HEK293T (cell line): ENCODE measurements at places on chromosomes 7 and 10.
A peak's percentile ranks its signal among the peaks of the same experiment; 100 is the strongest.

GRCh38 chr7:13822678-13823077, 166.8 kb downstream of the ETV1 start:
- no peak for DNase-seq

GRCh38 chr10:43942096-43942850, 293.6 kb upstream of the ZNF32 start:
- DNase-seq: no peak

- DNase-seq: no peak
Measured at GRCh38 chr10:588246-589165, 101.0 kb downstream of the DIP2C start.

DNA sequence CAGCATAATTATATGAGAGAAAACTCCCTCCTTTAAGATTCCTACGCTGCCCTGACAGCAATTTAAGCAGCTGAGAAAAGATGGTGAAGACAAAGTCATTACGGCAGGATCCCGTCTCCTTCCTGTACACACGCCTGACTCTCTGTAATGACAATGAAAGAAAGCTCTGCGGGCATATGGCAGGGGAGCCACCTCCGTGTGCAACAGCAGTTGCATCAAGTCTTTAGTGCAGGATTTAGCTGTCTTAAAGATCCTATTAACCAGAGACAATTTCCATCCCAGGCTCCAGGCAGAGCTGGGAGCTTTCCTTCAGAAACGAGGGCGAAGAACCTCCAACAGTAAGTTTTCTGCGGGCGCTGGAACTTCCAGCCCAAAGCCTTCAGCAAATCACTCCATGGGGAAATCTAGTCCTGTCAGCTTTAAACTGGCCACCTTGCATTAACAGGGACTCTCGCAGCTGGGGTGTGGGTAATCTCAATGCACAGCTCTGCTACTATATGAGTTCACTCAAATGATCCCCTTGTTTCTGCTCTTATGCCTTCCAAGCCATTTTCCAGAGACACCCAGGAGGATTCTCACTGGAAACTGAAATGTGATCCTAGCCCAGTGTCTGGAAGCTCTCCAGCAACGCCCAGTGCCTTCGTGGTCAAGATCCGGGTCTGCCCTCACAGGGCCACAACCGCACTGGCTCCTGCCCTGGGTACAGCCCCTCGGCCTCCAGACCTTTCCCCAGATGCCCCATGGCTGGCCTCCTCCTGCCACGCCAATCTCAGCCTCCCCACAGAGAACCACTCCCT, 74.9 kb downstream of the CTBP2 start:
- no peak for DNase-seq

GRCh38 chr7:25389489-25390106, 161.3 kb upstream of the NPVF start:
- peak; percentile 50 for DNase-seq

GRCh38 chr10:13989616-13990015, 341.1 kb downstream of the FRMD4A start:
- no peak for DNase-seq

GRCh38 chr7:111820121-111820520, 257.8 kb upstream of the IMMP2L start:
- DNase-seq: no peak

DNA sequence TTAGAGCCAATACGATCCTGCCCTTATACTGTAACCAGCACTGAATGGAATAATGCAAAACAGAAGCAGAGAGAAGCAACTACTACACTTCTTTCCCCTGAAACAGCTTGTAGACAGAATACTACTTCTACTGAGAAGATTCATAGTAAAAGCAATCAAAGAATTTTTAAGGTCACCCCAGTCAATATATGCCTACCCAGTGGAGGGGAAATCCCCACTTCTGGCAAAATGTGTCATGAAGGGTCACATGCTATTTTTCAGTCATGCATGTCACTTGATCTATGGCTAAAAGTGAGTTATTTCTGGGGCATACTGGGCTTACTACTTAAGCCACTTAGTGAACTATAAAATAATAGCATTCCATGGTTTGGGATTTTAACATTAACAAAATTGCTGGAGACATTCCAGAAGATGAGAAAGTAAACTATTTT, 25.6 kb downstream of the IRF5 start:
- DNase-seq: no peak

- DNase-seq: no peak
Measured at GRCh38 chr7:105853931-105854419, 22.4 kb downstream of the ATXN7L1 start.

- DNase-seq: no peak
Measured at GRCh38 chr7:144519925-144520324, 116.4 kb upstream of the NOBOX start.

DNA sequence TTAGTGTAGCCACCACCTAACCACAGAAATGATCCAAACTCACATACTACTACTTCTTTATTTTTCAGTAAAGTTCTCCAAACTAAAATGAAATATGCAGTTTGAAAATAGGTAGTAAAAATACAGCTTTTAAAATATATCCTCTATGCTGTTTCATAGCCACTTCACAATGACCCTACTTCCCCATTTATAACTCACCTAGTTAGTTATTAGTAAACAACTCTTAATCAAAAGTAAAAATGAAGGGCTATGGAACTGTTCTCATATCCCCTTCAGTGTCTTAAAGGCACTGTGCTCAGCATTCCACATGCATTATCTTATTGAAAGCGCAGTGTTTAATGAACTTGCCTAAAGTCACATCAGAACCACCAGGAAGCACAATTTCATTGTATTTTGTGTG, 43.5 kb downstream of the KMT2C start:
- DNase-seq: no peak

DNA sequence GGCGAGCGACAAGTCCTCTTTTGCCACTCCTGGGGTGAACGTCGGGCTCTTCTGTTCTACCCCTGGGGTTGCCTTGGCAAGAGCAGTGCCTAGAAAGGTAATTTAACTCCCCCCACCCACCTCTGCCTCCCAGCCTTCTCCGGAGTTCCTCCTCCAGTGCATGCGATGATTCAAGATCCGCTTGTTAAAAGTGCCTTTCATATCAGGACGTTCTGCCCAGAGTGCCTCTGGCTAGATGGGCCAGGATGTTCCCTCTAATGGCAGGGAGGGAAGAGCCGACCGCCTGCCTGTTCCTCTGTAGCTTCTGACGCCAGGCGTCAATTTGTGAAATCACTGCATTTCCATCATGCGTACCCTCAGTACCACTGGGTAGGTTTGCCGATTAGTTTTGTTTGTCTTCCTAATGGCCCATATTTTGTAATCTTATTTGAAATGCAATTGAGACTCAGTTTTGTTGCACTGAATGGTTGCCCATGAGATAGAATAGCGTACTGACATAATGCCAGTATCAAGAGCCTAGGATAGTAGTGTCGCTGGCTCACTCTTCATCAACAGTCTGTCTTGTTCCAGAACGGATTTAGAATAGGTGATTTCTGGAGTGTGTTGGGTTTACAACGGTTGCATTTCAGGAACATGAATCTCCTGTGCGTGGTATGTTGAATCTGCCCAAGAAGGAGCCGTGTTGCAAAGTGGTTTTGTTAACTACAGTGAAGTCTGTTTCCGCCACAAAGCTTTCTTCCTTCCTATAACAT, 13.5 kb downstream of the ECHDC3 start:
- DNase-seq: no peak

- DNase-seq: peak; percentile 60
Measured at GRCh38 chr7:519484-520390, at the start of gene PDGFA. PDGFA (minus strand) TSS chr7:519846; CDS start chr7:519001, 845 bp downstream.

DNA sequence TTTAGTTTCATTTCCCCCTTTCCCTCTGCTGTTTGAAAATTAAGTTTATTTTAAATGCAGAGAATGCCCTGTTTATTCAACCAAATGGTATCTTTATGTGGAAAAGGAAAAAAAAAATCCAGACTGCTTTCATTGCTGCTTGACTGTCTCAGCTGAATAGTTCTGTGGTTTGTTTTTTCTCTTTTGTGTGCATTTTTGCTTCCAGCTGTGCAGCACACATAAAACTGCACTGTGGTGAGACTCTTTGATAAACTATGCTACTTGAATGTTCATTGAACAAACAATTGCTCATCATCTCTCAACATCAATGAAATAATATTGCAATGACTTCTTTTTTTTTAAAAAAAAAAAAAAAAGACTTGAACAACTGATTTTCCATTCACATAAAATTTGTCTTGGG, 78.6 kb upstream of the GLI3 start:
- peak; percentile 13 for DNase-seq

DNA sequence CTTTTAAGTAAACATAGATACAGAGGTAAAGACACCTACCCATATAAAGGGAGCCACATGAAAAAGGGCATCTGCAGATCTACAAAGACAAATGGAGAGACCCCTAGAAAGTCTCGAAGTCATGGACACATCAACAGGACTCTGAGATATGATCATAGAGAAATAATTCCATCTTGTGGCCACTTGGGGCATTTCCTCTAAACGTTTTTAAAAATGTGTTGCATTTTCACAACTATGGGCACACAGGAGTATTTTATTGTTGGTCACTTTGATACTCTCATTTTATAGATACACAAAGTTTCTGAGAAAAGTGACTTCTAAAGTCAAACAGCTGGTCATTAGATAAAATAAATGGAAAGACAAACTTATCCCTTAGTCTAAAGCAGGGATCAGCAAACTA, 87.1 kb downstream of the CRTAC1 start:
- no peak for DNase-seq

GRCh38 chr10:96228408-96228994, 42.9 kb downstream of the BLNK start:
- no peak for DNase-seq

DNA sequence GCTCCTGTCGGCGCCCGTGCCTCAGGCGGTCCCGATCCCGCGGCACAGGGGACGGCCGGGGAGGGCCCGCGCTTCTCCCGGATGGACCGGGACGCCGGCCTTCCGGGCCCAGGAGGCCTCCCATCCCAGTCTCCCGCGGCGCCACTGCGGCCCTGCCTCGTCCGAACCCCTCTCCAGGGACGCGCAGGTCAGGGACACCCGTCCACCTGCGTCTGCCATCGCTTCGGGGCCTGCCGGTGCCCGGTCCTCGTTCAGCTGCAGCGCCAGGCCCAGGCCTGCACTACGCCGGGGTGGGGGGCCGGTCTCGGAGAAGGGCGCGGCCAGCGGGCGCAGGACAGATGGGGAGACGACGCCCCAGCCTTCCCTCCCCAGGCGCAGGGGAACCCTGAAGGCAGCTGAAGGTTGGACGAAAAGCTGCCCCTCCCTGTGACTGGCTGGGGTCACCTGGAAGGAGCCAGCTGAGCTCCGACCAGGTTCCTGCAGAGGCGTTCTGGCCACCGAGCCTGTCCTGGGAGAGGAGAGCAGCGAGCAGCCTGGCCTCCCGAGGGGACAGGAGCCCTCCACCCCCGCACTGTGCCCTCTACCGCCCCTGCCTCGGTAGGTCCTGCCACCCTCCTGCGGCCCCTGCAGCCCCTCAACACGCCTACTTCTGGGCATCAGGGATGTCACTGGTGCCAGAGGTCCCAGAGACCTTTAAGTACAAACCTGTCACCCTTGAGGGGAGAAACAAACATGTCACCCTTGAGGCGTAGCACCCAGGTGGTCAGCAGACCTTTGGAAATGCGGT, 84.3 kb downstream of the LANCL2 start:
- DNase-seq: no peak

DNA sequence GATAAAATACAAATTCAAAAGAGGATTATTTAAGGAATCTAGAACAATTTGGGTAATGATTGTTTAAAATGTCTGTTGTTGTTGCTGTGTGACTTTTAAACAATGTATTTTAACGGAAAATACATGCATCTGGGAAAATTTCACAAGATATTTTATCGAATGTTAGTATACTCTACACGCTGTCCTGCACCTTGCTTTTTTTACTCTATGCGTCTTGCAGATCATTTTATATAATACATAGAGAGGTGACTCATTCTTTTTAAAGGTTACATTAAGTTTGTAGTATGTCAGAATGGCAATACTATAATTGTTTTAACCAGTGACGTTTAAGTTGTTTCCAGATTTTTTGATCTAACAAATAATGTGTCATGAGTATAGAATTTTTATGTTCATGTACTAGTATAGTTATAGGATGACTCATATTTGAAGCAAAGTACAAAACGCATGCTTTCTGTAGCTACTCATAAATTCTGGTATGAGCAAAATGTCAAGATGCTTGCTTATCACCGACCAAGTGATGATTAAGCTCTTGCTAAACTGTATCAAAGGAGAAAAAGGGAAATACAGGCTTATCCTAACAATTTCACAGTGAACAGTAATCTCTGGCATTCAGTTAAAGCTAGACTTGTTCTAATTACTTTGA, 4.9 kb downstream of the DKK1 start:
- no peak for DNase-seq
